ENCODE measurements at places on chromosomes 2 and 18.

DNA sequence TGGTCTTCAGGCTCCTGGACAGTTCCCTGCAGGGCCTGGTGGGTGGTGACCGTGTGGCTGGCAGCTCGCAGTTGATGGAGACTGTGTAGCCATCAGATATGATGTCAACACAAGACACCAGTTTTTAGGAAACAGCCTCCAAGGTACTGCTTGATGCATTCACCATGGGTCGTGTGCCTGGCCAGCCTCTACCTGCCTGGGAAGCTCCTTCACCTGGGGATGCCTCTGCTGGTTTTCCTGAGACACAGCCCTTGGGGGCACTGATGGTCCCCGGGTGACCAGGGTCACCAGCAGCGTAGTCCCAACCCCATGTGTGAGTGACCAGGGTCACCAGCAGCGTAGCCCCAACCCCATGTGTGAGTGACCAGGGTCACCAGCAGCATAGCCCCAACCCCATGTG, 33.6 kb upstream of the KCNG2 start:
- no peak for DNase-seq

- DNase-seq, result no peak
These were observed 7.3 kb upstream of the ETAA1 start for GRCh38 chr2:67389788-67390187.

DNA sequence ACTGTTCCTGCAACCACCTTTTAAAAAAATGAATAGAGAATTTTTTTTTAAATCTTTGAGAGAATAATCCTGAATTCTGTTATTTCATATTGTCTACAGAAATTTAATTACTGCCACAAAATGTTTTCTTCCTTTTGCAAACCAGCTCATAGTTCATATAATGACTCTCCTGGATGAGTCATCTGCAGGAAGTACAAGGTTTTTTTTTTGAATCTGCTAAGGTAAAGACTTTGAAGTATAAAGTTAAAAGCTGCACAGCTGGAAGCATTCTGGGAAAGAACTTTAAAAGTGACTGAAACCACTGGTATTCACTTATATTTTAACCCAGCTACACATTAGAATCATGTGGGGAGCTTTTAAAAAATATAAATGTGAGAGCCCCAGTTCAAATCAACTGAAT, 25.4 kb downstream of the SESTD1 start:
- no peak for DNase-seq

- DNase-seq, result no peak
These were observed 10.4 kb downstream of the CIB4 start for GRCh38 chr2:26630669-26631360.

DNA sequence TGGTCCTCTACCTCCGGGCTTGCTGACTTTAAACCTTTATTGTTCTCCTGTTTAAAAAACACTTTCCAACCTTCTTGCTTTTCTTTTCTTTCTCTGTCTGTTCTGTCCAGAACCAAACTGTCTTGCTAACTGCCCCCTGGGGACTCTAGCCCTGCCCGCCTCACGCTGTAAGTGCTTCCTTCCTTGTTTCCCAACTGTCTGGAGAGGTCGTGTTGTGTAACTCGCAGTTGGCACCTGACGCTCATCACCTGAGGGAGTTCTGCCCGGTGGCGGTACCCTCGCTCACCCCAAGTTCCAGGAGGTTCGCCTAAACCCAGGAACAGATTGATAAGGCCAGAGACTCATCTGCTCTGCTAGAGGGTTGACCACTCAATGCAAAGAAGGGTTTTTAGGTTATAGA, 123.4 kb downstream of the MTCL1 start:
- DNase-seq, result no peak

DNA sequence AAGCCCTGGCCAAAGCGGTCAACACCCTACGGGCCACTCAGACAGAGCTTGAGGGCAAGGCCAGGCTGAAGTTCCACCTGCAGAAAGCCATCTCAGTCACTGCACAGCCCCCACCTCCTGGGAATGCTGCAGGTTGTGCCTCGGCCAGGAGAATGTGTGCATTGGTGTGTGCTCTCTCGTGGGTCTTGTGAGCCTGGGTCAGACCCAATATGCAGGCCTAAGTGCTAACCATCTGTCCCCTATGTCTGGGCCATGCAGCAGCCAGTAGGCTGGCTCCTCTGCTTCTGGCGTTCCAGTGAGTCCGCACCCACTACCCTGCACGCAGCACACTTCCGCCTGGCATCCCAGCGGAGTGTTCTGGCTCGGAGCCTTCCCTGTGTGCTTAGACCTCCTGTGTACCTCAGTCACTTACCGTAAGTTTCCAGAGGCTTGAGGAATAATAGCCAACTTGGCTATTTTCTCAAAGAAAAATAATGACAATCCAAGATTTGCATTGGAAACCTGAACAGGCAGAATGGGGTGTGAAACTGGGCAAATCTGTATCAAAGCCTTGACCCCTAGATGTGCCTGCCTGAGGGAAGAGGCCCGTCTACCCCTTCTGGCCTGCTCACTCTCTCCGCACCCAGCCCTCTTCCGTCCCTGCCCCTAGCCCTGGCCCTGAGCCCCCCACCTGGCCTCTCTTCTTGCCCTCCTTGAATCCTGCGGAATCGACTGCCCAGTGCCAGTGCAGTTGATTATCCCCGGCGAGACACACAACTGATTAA, 7.2 kb downstream of the SIX3 start:
- DNase-seq, result no peak

DNA sequence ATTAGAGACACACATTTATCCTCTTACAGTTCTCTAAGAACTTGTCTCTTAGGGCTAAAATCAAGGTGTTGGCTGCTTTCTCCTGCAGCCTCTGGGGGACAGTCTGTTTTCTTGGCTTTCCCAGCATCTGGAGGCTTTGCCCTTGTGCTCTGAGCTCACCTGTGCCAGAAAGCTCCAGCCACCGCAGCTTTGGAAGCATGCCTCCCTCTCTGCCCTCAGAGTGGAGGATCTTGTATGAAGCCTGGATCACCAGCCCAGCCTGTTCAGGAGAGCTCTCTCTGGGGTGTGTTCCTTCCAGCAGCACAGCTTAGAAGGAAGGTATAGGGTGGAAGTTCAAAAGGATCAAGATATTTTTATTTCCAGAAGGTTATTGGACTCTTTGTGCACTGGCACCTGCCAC, 53.1 kb upstream of the TPO start:
- peak; percentile 20 for DNase-seq

DNA sequence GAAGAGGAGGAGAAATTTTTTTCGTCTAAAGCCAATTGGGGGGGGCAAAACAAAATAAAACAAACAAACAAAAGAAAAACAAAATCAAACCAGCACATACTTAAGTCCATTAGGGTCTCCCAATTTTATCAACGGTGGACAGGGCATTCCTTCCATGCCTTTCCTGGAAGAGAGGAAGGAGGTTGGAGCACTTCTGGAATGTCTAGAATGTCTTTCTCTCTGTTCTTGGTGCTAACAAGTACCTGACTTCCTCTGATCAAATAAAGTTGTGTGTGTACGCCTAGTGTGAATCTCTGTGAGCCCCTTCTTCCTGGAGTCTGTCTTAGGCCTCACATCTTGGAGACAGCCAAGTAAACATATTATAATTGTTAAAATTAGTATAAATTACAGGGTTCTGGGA, 399.0 kb upstream of the LRRTM1 start:
- DNase-seq, result no peak

DNA sequence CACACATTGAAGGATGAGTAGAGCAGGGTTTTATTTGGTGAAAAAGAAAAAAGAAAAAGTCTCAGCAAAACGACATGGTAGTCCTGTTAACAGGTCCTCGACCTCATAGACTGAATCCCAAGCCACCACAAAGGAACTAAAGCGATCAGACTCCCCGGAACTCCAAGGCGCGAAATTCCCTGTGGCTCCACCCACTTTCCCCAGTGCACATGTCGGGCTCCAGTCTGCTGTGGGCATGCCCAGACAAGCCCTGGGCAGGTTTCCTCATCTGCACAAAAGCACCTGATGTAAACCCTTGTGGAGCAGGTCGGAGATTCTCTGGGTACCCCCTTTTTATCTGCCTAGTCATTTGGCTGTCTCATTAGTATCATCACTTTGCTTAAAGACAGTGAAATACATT, 170.7 kb upstream of the FSIP2 start:
- DNase-seq, result no peak

- DNase-seq, result no peak
These were observed 62.1 kb upstream of the OTOS start for GRCh38 chr2:240202586-240202985.

GRCh38 chr2:26649322-26649721, 8.2 kb upstream of the CIB4 start:
- no peak for DNase-seq

DNA sequence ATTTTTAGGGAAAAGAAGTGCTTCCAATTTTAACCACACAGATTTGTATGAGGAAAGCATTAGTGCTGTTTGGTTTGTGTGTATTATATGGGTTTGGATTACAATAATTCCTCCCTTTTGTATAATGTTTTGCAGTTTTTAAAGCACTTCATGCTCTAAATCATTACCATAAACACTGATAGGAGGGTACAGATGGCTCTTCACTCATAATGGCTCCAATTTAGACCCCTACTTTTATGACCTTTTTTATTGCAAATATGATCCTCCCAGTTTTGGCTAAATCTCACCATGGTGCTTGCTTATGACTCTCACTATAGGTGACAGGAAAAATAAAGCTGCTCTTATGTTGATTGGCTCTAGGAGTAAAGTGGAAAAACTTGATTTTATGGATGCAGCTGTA, 23.8 kb upstream of the TMEM17 start:
- no peak for DNase-seq

- no peak for DNase-seq
These were observed 187.2 kb downstream of the LRRTM1 start for GRCh38 chr2:80117401-80117800.

DNA sequence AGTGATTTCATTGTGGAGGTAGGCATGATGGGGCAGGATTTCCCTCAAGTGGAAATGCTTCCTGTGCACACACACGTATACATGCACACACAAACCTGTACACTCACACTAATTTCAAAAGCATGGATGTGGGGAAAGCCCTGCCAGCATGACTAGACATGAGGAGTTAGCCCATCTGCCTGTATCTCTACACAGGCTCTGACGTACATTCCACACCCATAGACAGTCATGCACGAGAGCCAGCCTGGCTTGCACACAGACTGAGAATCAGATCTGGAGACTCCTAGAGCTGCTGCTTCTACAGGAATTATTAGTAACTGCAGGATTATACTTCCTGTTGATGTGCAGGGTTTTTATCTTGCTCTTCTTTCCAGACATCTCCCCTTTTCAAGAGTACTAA, 27.3 kb upstream of the NFU1 start:
- no peak for DNase-seq

- DNase-seq, result no peak
These were observed 115.8 kb upstream of the PDE1A start for GRCh38 chr2:182542501-182543258.

DNA sequence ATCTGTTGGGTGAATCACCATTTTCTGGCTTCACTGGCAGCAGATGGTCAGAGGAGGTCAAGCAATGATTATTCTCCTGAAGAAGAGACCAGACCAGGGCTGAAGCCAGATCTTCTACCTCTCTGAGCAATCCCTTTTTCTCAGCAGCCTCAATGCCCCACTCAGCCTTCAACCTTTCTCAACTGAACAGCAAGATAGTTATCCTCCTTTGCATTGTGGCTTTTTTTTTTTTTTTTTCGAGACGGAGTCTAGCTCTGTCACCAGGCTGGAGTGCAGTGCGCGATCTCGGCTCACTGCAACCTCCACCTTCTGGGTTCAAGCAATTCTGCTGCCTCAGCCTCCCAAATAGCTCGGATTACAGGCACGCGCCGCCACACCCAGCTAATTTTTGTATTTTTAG, 50.5 kb downstream of the ZFP36L2 start:
- DNase-seq, result no peak

GRCh38 chr2:104849101-104849500, 4.8 kb upstream of the POU3F3 start:
- no peak for DNase-seq

GRCh38 chr2:208182835-208183234, 7.0 kb downstream of the C2orf80 start:
- DNase-seq, result no peak

DNA sequence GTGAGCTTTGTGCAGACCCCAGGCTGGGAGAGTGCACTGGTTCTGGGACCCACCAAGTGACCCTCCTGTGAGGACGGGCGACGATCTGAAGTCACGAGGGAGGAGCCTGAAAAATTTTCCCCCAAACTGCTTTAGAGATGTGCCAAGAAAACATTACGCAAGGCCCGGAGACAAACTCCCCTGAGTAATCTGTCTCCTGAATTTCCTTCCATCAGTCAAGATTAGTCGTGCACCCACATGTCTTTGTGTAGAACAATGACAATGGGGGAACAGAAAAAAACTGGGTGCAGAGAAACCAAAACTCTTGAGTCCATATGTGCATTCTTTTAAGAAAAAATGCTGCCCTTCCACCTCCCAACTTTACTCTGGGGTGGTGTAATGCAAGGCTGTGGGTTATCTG, 12.6 kb upstream of the NCK2 start:
- DNase-seq, result no peak

DNA sequence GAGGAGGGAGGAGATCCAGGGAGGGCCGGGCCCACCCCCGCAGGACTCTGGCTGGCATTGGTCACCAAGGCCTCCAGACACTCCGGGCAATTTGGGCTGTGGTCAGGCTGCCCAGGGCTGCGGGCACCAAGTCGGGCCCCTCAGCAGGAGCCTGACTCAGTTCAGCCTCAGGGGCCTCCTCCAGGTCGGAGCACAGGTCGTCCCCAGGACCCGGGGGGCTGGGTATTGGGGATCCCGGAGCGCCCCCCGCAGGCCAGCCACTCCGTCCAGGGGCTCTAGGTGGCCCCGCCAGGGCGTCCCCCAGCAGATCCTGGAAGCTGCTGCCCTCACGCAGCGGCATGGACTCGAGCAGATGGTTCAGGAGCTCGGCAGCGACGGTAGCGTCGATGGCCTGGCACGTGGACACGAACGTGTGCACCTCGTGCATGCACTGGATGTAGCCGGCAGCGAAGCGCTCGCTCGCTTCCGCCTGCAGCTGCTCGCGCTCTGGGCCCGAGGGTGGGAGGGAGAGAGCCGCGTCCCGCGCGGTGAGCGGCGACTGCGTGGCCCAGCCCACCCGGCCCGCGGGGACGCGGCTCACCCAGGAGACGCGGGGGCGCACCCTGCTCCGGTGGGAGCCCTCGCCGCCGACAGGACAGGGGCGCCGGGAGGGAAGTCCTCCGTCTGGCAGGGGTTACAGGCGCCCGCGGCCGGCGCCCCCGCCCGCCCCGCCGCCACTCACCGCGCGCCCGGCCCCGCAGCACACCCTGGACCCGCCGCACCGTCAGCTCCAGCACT, 884 bp downstream of the HES6 start:
- DNase-seq, result no peak

- DNase-seq, result no peak
These were observed 4.7 kb upstream of the ITSN2 start for GRCh38 chr2:24365051-24365450.

DNA sequence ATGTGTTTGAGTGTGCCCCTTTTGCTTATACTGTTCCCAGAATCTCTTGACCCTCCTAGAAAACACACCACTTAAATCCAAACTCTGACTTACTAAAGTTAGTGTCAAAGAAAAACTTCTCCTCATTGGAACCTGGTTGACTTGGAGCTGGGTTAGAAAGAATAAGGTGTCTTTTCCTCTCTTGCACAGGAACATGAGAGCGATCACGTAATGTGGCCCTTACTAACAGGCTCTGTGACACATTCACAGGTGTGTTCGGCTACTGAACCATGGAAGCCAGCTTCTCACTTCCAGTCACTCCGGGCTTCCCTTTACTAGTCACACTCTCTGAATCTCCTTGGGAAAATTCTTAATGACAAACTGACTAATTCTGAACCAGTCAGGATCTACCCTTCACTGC, 5.4 kb upstream of the POU3F3 start:
- no peak for DNase-seq

Measured in NCI-H187 (cell line).